ENCODE measurements at places on chromosomes 4 and X.

DNA sequence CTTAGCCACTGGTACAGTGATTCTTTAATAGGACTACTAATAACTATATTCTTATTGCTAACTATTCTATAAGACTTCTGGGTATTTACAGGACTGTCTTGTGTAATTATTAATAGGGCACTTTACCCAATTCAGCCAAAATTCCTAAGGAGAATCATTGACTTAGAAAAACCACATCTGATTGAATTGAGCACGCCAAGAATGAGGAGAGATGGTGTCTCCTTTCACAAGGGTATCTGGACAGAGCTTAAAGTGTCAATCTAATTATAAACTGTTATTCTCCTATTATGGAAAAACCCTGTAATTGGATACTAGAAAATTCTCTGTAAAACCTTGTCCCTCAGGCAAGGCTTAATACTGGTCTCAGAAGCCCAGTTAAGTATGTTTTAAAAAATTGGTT lies 111.1 kb upstream of the TLL1 start:
- no peak for DNase-seq

DNA sequence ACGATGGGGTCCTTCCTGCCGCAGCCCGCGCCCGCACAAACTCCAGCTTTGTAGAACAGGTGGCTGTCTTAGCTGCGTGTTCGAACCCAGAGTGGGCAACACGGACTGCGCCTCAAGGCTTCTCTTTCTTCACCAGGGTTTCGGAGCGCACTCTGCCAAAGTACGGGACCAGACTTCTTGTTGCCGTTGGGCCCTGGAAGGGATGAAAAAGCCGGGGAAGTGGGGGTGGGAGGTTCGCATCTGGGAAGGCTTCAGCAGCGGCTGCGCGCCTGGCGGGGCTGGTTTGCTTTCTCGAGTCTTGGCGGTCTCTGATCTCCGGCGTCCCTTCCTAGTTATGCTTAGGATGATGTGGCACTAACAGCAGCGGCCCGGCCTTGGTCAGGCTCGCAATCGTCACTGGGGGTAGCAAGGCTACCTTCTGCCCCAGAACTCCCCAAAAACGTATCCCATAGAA lies 673 bp downstream of the PARM1 start:
- DNase-seq, result no peak

DNA sequence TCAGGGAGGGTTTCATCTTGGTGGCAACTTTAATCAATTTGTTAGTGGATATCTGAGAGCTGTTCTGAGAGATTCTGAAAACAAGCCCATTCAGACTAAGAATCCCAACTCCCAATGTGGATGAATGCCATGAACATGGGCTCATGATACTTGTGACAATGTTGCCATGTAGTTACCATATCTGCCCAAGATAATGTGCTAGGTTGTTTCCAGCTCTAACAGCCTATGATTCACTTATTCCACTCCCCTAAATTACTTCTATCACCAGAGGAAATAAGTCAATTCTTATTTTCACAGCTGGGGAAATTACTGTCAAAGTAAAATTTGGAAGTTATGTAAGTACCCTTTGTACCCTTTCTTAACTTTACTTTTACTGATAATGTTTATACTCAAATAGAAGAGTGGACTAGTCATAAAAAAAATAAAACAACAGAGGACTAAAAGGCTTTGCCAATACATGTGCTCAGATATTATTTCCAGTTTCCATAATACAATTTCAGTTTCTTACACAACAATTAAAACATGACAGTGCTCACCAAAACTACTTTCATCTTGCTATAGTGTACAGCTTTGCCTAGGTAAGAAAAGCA lies 1101.7 kb upstream of the INTU start:
- no peak for DNase-seq

- DNase-seq, result no peak
These were observed 150.9 kb downstream of the SPRY1 start for GRCh38 chr4:123547216-123548165.

DNA sequence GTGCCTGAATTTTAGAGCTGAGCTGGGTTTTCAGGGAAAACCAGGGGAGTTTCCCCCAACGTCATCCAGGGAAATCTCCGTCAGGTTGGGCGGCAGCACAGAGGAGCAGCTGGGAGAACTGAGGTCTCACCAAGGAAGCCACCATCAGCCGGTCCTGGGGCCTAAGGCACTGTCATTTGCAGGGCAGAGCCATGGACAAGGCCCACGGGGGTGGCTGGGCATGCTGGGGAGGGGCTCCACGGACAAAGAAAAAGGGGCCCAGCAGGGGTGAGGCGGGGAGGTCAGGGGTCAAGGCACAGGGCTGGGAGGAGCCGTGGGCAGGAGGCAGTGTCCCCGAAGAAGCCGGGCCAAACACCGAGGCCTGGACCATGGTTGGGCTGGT lies 109.8 kb downstream of the HMX1 start:
- DNase-seq, result no peak

GRCh38 chr4:55635741-55636655 lies at the start of gene NMU:
NMU (minus strand) TSS chr4:55636298; CDS start chr4:55636192, 106 bp downstream.
- DNase-seq, result no peak

DNA sequence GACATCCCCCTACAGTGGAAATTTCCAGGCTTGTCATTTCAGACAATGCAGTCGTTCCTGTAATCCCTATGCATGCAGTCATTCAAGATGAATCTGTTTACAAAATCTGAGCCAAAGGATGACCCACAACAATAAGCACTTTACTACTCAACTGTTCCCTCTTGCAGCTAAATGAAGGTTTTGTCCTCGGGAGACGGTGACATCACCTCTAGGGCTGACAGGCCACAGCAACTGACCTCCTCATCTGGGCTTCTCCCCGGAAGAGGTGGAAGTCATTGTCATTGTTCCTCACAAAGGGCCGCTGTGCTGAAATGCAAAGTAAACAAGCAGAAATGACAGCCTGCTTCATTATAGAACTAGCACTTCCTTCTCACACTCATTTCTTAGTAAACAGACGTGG lies 29.2 kb downstream of the CLRN2 start:
- no peak for DNase-seq

- DNase-seq, result no peak
These were observed 160.4 kb downstream of the SLIT2 start for GRCh38 chr4:20412072-20412471.
